NCI-H2107 (cell line): ENCODE measurements at places on chromosomes 2 and 18.

DNA sequence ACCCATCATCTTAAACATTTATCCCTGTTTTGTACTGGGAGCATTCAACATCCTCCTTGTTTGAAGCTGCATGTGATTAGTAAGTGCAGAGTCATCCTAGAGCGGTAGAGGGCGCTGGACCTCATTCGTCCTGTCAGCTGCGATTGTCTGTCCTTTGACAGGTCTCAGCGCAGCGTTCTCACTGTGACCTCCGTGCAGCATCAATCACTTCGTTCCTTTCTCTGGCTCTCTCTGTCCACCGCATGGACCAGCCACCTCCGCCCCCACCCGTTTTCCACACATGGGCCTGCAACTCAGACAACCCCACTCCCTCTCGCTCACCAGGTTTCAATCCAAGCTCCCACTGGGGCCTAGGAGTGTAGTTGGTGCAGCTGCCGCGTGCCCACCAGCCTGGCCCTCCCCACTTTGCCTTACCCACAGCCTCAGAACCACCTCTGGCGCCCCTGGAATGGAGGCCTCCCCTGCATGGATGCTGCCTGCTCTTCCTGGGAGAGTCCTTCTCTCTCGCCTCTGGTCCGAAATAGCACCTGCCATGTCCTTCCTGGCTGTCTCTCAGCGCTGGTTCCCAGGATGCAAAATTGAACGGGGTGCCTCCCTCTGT lies 90.5 kb downstream of the NDUFA10 start:
- DNase-seq = no peak

- DNase-seq = no peak
Measured at GRCh38 chr18:22168360-22168921, 948 bp upstream of the GATA6 start.

GRCh38 chr2:127575941-127576432 lies 40.5 kb downstream of the MYO7B start:
- no peak for DNase-seq

GRCh38 chr2:213265679-213266078 lies 18.6 kb upstream of the SPAG16 start:
- DNase-seq = no peak

- no peak for DNase-seq
Measured at GRCh38 chr2:45011621-45012602, 2.7 kb upstream of the SIX2 start.

DNA sequence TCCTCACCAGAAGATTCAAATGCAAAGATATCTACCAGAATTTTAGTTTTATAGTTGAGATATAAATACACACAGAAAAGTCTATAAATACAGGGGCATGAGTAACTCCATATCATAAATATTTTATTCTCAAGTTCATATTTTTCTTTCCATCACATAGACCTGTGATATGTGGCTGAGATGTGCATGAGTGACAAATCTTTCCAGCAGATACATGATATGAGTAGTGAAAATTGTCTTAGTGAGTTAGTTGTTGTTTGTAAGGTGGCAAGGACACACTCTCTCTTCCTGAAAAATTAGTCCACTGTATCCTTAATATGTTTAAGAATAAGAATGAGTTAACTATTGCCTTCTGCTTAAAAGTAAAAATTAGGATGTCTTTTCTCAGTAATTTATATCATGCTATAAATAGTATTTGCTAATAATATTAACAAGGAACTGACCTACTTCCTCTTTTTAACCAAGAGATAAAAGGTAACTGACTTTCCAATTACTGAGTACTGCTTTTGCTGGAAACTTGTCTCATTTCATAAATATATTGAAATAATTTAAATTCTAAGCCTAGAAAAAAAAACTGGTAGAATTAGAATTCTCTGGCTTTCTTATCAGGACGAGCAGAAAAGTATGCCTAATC lies 85.2 kb upstream of the SESTD1 start:
- no peak for DNase-seq

- DNase-seq = no peak
Measured at GRCh38 chr18:1487457-1487856, 582.8 kb downstream of the ADCYAP1 start.

GRCh38 chr2:58146707-58147106 lies 94.4 kb downstream of the FANCL start:
- no peak for DNase-seq
